T-helper 2 cell (primary cell): ENCODE measurements at places on chromosomes 12 and 14.
A peak's percentile ranks its signal among the peaks of the same experiment; 100 is the strongest.

DNA sequence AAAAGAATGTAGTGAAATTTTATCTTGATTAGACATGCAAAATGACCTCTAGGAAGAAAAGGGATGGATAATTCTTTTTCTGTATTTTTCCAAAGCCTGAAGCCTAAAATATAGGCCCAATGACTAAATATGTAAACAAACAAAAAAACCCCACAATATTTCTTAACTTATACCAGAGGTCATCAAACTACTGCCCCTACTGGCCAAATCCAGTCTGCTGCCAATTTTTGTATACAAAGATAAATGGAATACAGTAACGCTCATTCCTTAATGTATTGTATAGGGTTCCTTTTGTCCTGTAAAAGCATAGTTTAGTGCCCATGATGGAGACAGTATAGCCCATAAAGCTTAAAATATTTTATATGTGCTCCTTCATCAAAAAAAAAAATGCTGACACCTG, 145.7 kb upstream of the ALG10 start:
- no peak for DNase-seq

DNA sequence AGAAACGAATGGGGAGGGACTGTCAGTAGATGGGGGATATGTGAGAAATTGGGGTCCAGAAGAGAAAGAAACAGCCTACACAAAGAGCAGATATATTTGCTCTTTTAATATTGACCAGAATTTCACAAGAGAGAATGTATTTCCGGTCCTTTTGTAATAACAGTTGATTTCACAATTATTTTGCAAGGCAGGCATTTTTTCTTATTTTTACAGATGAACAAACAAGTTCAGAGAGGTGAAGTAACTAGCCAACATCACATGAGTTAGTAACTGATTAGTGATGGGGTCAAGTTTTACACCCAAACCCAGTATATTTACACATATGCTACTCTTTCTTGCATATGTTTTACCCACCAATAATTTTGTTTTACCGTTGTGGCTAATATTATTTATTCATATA, 188.2 kb downstream of the NAV3 start:
- DNase-seq = no peak

DNA sequence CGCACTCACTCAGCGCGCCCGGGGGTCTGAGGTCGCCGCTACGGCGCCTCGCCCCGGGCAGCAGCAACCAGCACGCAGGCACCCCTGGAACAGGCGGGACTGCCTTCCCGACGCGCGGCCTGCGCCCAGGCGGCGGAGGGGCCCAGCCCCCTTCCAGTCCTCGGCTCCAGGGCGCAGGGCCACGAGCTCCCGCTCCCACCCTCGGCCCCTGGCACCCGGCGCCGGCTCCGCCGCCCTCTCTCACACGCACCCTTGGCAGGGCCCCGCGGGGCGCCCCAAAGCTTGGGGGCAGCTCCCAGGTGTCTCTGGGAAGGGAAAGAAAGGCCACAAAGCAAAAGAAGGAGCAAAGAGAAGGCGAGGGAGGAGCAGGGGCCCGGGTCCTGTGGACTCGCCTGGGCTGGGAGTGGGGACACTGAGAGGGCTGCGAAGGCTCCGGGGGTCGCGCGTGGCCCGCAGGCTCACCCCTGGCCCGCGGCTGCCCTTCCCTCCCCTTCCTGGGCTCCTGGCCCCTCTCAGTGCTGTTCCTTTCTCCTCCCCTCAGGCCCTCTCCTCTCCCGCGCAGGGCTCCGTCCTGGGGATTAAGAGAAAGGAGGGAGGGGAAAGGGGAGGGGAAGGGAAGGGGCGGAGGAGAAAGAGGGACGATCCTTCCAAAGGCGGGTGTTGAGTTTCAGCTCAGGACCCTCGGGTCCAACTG, 907 bp upstream of the EFS start:
- no peak for DNase-seq

DNA sequence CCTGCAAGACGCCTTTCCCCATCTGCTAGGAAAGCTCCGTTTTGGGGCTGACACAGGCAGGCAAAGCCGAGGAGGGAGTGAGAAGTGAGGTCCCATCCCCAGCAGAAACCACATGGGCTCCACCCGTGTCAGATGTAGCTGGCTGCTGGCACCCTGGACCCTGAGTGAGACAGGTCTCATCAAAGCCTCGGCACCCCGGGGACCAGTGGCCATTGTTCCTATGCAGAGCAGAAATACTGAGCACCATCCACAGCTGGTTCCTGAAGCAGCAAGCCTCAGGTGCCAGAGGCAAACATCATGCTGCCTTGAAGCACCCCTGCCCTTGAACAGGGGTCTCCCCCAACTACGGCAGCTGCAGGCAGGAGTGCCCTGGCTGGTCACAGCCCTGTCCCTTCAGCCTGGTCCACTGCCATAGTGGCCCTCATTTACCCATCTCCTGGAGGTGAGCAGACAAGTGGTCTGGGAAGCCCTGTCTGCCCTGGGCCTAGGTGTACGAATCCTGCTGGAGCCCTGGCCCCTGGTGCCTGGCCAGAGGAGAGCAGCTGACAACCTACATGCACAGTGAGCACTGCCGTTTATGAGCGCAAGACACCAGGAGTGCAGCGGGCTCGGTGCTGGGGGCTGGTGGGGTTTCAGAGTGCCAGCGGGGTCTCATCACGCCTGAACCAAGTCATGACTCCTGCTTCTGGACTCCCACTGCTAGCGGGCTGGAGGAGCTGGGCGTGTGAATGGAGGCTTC, 289.8 kb upstream of the RTL1 start:
- no peak for DNase-seq

DNA sequence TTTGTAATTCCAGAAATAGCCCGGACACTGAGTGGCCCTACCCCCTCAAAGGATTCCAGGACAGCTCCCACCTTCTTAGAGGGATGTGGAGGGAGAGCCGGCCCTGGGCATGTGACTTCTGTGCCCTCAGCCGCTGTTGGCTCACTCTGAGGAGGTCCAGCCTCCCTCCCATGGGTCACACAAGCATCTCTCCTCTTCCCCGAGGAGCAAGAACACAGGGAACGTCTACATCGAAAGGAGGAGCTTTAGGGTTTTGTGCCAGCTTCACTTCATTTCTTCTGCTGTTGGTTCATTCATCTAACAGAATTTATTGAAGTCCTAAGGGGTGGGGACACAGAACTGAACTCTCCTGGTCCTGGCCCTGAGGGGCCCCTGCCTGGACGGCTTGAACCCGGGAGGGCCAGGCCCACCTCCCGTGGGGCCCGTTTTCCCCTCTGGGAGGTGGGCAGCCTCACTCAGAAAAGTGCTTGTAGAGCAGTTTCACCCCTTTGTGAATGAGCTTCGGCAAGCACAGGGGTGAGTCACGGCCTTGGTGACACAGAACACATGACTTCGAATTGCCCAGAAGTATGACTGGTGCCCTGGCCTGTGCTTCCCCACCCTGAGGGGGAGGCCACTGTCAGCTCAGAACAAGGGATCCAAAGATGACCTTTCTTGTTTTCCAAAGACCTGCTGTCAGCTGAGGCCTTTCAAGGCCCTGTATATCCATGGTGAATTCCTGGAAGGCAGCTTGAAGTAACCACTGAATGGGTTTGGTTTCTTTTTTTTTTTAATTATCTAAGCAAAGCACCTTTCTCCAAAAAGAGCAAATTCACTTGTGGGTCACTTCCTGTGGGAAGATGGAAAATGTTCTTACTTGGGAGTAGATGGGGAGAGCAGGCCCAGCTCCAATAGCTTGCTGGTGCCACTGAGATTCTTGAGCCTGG, 39.2 kb downstream of the NFKBIA start:
- DNase-seq = no peak

DNA sequence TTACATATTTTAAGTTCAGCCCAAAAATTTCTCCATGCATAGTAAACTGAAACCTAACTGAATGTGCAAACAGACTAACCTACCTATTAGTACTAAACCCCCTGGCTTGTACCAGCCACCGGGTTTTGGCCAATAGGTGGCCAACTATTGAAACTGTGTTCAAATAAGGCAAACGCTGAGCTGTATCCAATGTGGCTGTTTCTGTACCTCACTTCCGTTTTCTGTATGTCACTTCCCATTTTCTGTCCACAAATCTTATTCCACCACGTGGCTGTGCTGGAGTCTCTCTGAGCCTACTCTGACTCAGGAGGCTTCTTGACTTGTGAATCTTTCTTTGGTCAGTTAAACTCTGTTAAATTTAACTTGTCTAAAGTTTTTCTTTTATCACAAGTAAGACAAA, 6.0 kb upstream of the FBXO34 start:
- peak; percentile 38 for DNase-seq

DNA sequence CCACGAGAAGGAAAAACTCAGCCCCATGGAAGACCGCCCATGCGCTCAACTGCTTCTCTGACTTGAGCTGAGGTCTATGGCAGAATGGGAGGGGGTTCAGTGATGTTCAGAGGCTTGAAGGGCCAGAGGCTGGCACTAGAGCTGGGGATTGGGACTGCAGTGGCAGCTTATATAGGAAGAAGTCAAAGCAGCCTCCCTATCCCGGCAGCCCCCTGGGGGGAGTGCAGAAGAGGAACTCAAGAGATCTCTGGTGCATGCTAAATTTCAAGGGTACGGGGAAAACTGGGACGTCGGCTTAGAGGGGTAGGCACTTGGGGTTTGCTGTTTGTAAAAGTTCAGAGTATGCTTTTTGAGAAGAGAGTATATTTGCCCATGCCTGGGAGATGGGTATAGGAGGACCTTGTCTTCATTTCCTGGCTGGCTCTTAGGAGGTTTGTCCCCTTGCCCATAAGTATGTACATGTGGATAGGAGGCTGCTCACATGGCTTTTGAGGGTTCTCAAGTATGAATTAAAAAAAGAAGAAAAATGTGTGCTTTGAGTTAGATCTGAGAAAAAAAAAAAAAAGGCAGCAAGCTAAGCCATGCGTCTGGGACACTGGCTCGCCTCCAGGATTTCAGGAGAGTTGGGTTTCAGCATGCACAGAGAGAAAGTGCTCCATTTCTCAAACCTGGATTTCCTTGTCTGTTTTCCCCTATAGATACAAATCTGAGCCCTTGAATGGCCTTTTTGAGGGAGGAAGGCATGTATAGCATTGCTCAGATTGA, 3.2 kb upstream of the MEG3 start:
- DNase-seq = no peak

- DNase-seq = no peak
Observed at GRCh38 chr14:87013583-87013982, 979.4 kb downstream of the GALC start.

DNA sequence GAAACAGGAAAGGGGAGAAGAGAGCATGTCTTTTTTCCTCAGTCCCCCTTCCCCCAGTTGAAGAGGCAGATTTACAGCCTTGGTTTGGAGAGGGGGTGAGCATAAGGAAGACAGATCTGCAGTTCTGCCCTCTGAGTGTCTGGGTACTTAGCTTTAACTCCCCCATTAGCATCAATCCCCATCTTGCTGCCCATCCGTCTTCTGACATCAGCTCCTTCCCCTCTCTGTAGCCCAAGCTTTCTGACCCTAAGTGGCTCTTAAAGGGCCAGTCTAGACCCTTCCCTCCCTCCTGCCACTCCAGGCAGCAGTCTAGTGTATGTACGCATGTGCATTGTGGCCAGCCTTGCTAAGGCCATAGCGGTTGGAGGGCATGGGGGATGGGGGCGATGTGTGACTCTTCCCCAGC, 7.3 kb downstream of the GPR84 start:
- no peak for DNase-seq

GRCh38 chr12:89824822-89825221, 116.2 kb upstream of the ATP2B1 start:
- no peak for DNase-seq

DNA sequence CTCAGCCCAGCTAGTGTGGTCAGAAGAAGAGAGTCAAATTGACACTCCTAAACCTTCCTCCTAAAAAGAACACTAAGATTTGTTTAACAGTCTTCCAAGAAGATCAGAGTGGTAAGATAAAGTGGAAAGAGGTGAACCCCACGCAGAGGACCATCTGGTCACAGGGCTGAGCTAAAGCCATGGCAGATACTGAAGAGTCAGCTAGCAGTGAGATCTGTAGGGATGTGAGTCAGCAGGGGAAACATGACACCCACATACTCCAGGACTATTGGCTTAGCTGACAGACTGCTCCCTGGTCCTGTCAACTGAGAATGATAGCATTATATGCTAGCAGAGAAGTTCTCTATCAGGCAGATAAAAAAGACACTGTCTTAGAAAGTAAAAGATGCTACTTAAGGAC, 269.4 kb upstream of the ALG10 start:
- DNase-seq = no peak

DNA sequence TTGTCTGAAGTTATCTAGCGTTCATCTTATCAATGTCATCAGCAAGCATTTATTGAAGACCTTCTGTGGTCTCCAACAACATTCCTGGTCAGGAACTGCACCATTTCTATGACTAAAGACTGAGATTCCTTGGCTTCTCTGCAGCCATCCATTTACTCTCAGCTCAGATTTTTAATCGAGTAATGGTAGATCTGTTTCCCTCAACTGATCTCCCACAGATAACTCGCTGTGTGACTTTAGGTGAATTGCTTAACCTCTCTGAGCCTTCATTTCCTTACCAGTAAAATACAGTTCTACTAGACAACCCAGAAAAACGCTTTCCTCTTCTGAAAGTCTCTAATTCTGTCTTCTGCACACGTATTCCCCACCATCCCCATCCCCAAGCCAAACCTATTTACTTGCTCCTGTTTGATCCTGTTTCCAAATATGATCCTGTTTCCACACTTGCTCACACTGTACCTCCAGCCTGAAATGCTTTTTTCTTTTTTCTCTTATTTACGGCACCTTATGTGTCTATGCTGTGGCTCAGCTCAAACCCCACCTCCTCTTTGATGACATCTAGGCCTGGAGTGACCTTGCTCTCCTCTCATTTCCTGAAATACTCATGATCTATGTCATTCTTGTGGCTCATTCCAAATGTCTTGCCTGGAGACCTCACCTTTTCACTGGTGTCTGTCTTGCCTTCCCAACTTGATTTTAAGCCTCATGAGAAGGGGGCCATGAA, 21.8 kb downstream of the PLXNC1 start:
- DNase-seq = no peak

DNA sequence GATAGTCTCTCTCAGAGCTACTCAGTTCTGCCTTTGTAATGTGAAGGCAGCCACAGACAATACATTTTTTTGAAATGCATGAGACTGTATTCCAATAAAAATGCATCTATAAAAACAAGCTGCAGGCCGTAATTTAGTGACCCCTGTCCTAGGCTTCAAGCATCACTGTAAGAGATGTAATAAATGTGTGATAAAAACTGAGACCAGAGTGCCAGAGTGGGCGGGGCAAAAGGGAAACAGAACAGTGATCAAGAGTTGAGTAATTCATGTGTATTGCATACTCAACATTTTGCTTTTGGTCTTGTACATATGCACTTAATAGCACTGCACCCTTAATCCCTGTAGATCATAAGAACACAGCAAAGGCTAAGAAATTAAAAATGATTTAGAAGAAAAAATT, 743.5 kb downstream of the DIO2 start:
- no peak for DNase-seq

GRCh38 chr14:94127330-94127729, 2.1 kb downstream of the IFI27L2 start:
- no peak for DNase-seq

- peak; percentile 92 for DNase-seq
Observed at GRCh38 chr14:102776761-102777710, at the start of gene TRAF3. Gene TRAF3, plus strand, starts transcription at chr14:102777449. Its CDS starts 92,753 bp downstream, at chr14:102870202.

GRCh38 chr14:32074887-32075572, 2.1 kb upstream of the ARHGAP5 start:
- no peak for DNase-seq

DNA sequence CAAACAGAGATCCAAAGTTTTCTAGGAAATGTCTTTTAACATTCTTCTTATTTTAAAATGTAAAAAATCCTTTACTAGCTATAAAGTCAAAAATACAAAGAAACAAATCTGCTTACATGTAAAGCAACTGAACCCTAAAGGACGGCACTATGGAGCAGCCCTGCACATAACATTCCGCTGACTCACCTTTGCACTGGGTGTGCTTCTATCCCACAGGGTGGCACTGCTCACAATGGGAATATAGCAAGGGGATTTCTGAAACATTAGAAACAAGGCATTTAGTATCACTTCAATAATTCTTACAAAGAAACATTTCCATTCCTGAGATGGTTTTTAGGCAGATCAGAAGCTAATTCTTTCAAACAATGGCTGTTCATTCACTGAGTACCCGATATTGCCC, 94.3 kb downstream of the C12orf42 start:
- DNase-seq = no peak
